ENCODE measurements at places on chromosomes 2 and 18.

GRCh38 chr2:6917761-6918421, 679 bp downstream of the RNF144A start:
- DNase-seq, result no peak

- no peak for DNase-seq
Observed at GRCh38 chr2:230602562-230603230, 109.9 kb upstream of the CAB39 start.

DNA sequence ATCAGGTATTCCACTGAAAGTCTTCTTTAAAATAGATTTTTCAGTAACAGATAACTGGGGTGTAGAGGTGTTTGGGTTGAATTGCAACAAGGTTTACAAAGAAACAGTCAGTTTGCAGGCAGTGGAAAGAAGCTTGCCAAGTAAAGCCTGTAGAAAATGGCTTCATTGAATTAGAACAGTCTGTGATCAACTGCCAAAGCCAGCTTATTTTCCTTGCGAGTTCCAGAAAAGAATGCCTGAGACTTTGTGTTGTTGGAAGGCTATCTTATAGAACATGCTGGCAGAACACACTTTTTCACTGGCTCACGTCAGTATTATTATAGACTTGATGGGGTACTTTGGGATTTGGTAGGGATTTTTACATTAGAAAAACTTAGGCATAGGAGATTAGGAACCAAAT, 601.0 kb downstream of the XIRP2 start:
- DNase-seq, result no peak

GRCh38 chr2:101759162-101759561, 61.7 kb downstream of the MAP4K4 start:
- no peak for DNase-seq

DNA sequence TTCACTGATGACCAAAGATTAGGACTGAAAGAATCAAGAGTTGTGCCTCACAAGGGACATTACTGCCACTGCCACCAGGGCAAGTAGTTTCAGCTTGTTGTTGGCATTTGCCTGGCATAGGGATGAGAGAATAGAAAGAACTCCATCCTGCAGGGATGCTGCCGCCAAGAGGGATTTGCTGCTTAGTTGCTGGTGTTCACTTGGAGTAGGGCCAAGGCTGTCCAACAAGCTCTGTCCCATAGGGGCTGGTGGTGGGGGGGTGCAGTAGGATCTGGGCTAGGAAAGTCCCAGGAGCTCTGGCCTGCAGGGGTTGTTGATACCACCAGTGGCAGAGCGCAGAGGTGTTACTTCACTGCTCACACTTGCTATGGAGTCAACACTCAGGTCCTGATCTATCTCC, 84.9 kb upstream of the MGAT4A start:
- DNase-seq, result no peak

- no peak for DNase-seq
Observed at GRCh38 chr18:78245451-78245850, 734.2 kb upstream of the SALL3 start.

GRCh38 chr2:184210329-184210728, 388.0 kb upstream of the ZNF804A start:
- no peak for DNase-seq

- DNase-seq, result no peak
Observed at GRCh38 chr2:158996378-158996993, 28.0 kb downstream of the TANC1 start.

DNA sequence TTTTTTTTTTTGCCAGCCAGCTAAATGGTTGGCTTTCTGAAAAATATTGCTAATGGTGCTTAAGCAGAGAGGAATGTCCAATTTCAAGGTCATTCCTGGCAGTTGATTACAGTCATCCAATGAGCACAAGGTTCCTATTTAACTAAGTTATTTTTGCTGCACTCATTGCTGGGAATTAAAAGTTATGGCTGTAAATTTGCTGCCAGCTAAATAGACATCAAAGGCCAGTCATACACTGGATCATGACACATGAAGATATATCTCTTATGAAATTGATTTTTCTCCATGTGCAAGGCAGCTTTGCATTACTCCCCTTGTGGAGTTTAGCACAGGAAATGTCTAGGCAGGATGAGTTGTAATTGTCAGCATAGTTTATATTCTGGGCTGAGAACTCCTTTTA, 1898.4 kb upstream of the CELF4 start:
- DNase-seq, result no peak

DNA sequence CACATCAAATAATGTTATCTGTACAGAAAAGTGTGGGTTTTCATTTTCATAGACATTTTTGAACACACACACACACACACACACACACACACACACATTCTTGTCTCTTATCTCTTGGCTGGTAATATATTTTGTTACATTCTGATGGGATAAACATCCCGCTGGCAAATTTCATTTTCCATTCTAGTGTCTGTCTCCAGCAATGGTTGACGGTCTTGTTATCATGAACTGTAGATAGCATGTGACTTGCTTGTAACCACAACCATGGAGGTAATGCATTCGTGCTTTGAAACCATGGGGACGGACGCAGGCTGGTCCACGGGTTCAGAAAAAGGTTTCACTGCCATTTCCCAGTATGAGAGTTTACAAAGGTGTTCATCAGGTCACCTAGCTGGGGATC, 156.4 kb downstream of the PPP1R1C start:
- DNase-seq, result no peak

GRCh38 chr2:167335541-167335992, 447.3 kb downstream of the XIRP2 start:
- DNase-seq, result no peak

- no peak for DNase-seq
Observed at GRCh38 chr2:159172403-159172802, 114.1 kb downstream of the WDSUB1 start.

GRCh38 chr18:32696376-32696775, 76.4 kb downstream of the KLHL14 start:
- no peak for DNase-seq

DNA sequence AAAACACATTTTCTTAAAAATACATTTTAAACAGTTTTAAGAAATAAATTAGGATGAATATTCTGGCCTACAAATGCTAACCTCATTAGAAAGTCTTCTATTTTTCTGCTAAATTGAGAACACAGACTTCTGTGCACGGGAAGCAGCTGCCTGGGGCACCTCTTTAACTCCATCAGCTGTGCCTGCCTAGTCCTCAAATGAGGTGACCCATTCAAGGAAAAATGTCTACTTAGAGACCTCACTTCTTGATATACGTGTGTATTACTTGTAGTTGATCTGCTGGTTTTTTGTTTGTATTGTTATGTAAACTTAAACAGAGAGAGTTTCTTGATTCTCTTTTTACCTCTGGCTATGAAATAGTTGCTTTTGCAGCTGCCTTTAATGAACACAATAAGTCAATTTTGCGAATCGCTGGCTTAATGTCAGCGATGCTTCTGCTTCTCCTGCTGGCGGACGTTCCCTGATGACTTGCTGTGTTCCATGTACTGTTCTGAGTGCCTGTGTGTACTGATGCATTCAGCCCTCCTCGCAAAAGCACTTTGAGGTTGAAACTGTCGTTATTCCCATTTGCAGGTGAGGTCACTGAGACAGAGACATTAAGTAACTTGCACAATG, 88.7 kb upstream of the TXNDC2 start:
- DNase-seq, result no peak

- no peak for DNase-seq
Observed at GRCh38 chr2:36708041-36708741, 11.7 kb downstream of the VIT start.

DNA sequence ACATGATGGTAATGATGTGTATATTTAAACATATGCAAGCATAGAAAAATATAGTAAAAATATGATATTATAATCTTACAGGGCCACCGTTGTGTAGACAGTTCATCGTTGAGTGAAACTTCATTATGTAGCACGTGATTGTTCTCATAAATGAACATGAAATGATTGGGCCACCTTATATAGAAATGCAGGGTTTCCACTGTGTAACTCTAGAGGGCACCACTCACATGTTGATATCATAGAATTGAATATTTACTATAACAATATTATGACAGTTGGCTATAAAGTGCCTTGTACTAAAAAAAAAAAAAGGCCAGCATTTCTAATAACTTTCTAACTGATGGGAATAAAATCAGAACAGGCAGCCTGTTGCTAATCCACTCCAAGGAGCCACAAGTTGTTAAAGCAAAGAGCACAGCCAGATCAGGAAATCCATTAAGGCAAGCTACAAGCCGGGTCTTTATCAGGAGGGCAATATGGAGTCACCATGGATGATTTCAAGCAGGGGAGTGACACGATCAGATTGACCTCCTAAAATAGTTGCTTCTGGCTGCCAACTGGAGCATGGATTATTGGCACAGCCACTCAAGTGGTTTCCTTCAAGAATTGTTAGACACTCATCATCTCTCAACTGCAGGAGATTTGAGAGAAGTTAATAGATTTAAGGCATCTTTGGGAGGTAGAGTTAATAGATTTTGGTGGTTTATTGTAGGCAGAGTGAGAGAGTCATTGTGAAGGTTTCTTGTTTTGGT, 16.7 kb downstream of the IL1F10 start:
- DNase-seq, result no peak

DNA sequence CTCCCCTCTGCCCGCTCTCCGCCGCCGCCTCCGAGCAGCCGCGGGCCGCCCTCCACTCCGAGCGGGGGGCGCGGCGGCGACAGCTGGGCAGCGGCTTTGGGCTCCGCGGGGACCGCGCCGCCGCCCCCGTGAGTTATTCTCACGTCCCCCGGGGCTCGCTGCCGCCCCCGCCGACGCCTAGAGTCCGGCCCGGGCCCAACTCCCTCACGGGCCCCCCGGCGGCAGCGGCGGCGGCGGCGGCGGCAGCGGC, 645 bp downstream of the MIB1 start:
- DNase-seq, result no peak

- DNase-seq, result no peak
Observed at GRCh38 chr18:22946217-22946616, 13.1 kb downstream of the RBBP8 start.

GRCh38 chr2:104078431-104079157, 775.3 kb upstream of the POU3F3 start:
- DNase-seq, result no peak

GRCh38 chr2:86225581-86225980, 26.3 kb downstream of the MRPL35 start:
- no peak for DNase-seq

DNA sequence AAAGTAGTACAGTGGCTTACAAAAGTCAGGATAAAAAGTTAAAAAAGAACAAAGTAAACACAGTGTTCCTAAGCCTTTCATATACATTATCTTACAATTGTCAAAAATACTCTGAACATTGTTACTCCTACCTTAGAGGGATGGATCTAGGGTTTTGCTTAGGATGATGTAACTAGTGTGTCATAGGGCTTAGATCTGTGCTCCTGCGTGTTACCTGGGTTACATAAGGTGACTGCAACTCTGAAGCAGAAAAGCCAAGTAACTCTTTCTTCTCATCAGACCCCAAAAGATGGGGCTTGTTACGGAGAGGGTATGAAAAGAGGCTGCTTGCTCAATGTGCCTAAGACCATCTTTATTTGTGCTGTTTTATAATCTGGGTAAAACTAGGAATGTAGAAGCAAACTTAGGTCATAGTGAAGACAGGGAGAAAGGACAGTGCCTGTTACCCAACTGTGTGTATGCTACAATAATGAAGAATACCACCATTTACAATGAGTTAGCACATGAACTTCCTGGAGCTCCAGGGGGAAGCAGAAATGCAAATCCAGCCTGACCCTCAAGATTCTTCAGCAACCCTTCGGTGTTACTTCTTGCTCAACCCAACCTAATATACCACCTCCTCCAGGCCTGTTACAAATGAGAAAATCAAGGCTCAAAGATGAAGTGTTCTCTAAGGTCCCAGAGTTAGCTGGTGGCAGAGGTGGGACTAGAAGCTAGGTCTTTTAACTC, 42.0 kb upstream of the STK17B start:
- no peak for DNase-seq

DNA sequence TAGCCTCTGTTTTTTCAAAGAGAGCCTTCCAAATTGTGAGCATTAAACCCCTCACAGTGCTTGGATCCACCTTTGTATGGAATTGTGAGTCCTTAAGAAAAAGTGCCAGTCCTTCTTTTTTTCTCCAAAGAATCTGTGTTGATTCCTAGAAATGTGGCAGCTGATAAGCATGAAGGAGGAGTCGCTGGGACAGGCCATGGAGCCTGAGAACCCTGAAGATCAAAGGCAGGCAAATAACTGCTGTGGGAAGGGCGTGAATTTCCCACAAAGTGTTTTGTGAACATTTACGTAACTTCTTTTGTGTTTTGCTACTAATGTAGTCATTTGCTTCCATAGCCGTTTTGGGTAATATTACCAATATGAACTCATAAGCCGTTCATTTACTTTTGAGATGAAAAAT, 27.7 kb upstream of the CHMP1B start:
- no peak for DNase-seq

DNA sequence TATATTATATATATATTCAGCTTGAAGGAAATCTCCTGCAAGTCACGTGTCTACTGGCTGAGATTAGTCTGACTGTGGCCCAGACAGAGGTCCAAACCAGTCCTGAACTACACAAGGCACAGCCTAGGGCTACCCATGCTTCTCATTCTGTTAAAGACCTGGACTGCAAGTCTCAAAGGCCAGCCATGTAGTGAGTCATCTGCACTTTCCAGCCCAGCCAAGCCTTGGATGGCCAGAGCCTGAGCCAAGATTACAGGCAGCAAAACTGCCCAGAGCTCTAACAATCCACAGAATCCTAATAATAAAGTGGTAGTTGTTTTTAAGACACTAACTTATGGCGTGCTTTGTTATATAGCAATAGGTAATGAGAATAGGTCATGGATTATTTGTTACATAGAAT, 259.6 kb downstream of the SS18 start:
- DNase-seq, result no peak

GRCh38 chr2:25246001-25246400, 77.6 kb upstream of the POMC start:
- DNase-seq, result no peak

GRCh38 chr2:241376808-241377207, 20.7 kb downstream of the FARP2 start:
- no peak for DNase-seq

- no peak for DNase-seq
Observed at GRCh38 chr2:20609349-20609994, 41.4 kb downstream of the HS1BP3 start.

GRCh38 chr2:35803126-35803525, 552.5 kb upstream of the CRIM1 start:
- no peak for DNase-seq

DNA sequence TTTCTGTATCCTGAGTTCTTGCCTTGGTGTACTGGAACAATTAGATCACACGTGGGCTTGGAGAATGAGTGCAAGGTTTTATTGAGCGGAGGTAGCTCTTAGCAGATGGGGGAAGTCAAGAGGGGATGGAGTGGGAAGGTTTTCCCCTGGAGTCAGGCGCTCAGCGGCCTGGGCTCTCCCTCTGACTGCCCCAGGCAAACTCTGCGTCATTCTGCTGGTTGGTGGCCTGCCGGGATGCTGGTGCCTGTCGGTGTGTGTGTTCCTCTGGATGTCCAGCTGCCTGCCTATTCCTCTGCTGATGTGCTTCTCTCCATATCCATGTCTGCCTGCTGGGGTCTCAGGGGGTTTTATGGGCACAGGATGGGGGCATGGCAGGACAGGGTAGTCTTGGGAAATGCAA, 111.0 kb downstream of the TRIB2 start:
- no peak for DNase-seq

GRCh38 chr2:237429753-237430152, 15.8 kb upstream of the COL6A3 start:
- DNase-seq, result no peak

- no peak for DNase-seq
Observed at GRCh38 chr2:149020432-149020851, 18.1 kb upstream of the LYPD6B start.

- no peak for DNase-seq
Observed at GRCh38 chr2:132439703-132440398, 23.2 kb downstream of the GPR39 start.

GRCh38 chr2:63544017-63544627, 44.2 kb downstream of the WDPCP start:
- DNase-seq, result no peak
